ENCODE measurements at places on chromosomes 5 and 9.

DNA sequence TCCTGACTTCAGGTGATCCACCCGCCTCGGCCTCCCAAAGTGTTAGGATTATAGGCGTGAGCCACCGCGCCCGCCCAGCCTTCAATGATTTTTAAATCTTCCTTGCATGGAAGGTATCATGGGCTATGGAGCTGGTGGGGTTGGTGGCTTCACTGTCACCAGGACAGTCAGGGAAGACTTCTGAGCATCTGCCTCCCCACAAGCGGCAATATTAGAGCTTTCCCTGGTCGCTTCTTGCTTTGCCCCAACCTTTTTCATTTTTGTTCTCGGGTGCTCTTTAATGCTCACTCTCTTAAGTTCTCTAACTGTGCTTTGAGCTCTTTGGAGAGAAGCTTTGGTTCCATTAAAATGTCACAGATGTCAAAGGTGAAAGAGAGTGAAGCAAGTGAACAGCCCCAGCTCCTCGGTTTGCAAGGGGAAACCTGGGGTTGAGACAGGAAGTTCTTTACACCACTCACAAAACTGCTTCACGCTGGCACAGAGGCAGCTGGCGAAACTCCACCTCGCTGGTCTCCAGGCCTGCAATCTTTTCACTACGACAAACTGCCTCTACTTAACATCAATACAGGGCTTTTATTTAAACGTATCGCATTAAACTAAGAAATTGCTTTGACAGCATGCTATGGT is 142.5 kb upstream of the RETREG1 start:
- DNase-seq = no peak

GRCh38 chr5:170554521-170555267 is 50.9 kb downstream of the KCNIP1 start:
- DNase-seq = no peak

- DNase-seq = no peak
Measured at GRCh38 chr5:109105631-109106267, 304.0 kb downstream of the PJA2 start.

DNA sequence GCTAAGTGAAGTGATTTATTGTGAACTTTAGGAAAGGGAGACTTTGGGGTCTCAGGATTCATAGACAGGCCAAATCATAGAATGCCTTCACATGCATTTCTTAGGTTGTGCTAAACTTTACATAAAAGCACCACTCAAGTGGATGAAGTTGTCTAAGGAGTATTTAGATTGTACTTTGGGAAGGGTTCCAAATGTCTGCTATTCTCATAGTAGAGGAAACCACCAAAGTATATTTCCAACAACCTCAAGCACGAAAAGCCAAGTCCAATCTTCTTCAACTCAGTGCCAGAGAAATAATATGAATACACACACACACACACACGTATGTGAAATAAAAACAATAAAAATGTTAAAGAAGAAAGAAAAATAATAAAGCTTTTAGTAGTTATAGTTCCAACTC is 41.8 kb downstream of the ENC1 start:
- no peak for DNase-seq

- DNase-seq = no peak
Measured at GRCh38 chr5:123720955-123721354, 209.0 kb downstream of the CSNK1G3 start.

GRCh38 chr5:168752416-168753190 is 173.4 kb upstream of the PANK3 start:
- no peak for DNase-seq

- DNase-seq = no peak
Measured at GRCh38 chr9:14089051-14089803, 224.7 kb downstream of the NFIB start.

DNA sequence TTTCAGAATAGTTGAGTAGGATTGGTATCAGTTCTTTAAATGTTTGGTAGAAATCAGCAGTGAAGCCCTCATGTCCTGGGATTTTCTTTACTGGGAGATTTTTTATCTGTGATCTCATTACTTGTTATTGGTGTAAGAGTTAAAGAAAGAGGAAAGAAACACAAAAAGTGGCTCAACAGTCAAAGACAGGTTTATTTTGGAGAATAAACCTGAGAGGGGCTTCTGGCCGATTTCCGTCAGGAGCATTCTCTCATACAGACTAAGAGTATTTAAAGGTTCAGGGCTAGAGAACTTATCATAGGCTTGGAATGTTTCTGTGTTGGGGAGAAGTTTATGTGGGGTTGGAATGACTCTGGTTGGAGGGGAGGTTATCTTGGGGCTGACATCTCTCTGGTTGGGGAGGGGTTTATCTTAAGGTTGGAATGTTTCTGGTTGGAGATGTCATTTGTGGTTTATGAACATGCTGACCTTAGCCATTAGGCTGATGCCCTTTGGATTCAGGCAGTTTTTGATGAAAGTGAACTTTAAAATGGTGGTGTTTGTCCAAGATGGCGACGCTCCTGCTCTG is 62.5 kb downstream of the CFAP95 start:
- no peak for DNase-seq

- no peak for DNase-seq
Measured at GRCh38 chr9:630817-631216, 210.7 kb upstream of the DMRT1 start.

GRCh38 chr5:5146530-5147160 is 6.5 kb downstream of the ADAMTS16 start:
- no peak for DNase-seq

DNA sequence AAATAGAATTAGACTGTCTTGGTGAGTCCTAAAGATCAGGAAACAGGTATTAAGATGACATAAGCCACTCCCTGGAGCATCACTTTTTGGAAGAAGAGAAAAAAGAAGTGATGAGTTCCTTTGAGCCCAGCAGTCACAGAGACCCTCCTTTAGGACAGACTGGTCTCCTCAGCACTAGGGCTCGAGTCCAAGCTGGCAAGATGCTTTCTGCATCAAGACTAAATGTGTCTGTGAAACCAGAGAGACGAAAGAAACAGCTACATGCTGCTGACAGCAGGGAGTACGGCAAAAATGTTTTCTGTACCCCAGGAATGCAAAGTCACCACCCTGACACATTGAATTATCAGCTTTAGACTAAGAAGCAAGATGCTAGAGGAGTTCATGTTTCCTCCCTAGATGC is 184.5 kb downstream of the CRB2 start:
- no peak for DNase-seq

DNA sequence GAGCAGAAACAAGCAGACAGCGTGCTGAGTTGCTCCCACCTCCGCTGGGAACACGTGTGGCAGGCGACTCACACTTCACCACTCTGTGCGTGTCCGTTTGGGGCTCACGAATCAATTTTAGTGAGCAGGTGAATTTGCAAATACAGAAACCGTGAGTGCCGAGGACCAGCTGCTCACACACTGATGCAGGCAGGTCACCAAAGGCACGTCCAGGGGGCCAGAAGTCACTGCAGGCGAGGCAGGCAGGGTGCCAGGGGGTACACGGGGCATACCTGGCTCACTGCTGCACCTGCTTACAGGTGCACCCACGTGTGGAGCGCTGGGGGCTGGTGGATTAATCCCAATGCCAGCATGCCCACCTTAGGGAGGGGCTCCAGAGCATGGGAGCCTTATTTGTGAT is 68.8 kb downstream of the ZNF354C start:
- no peak for DNase-seq

- no peak for DNase-seq
Measured at GRCh38 chr9:93365427-93366118, 85.9 kb upstream of the FAM120A start.

DNA sequence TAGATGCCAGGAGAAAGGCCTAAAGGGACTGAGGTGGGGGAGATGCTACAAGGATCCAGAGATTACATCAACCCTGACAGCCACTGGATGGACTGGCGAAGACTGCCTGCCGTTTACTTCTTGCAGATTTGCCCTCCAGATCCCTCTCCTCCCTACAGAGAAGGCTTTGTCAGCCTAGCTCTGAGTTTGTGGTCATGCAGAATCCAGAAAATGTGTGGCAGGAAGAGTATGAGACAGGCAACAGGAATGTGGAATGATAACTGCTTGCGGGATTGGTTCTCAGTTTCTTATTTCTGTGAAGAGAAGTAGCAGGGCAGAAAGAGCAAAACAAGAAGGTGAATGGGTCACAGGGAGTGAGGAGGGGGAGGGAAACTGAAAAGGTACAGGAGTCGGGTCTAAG is 129.6 kb downstream of the TLE1 start:
- no peak for DNase-seq

DNA sequence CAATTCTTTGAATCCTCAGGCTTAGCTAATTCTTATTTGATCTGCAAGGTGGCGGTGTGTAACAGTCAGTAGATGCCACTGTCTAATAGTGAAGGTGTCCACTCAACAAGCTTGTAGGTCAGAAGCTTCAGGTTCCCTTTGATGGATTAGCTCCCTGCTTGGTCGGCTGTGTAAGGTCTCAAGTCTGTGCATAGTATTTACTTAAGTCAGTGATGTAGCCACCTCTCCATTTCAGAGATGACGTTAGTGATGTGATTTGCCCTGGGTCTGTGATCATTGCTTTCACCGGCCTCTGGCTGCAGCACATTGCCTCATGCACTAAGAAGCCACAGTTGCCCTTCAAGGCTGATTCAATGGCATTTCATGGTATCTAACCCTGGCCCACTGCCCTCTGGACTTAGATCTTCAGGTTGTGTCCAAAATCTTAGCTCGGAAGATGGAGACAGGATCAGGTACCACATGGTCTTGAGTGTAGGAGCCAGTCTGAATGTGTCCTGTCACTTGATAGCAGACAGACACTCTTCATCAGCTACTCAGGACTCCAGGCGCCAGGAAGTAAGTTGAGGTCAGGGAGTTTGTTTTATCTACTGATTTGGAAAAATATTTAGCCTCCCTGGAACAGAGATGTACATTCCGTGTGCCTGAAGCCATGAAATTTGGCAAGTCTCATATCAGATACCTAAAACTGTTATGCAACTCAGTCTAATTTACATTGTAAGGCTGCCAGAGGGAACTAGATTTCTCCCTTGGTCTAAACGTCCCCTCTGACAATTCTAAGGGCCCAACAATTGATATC is 42.9 kb downstream of the SUB1 start:
- DNase-seq = no peak
